ENCODE measurements at places on chromosomes 2 and 18.

- DNase-seq, result no peak
Observed at GRCh38 chr2:88659538-88659915, 31.9 kb upstream of the RPIA start.

DNA sequence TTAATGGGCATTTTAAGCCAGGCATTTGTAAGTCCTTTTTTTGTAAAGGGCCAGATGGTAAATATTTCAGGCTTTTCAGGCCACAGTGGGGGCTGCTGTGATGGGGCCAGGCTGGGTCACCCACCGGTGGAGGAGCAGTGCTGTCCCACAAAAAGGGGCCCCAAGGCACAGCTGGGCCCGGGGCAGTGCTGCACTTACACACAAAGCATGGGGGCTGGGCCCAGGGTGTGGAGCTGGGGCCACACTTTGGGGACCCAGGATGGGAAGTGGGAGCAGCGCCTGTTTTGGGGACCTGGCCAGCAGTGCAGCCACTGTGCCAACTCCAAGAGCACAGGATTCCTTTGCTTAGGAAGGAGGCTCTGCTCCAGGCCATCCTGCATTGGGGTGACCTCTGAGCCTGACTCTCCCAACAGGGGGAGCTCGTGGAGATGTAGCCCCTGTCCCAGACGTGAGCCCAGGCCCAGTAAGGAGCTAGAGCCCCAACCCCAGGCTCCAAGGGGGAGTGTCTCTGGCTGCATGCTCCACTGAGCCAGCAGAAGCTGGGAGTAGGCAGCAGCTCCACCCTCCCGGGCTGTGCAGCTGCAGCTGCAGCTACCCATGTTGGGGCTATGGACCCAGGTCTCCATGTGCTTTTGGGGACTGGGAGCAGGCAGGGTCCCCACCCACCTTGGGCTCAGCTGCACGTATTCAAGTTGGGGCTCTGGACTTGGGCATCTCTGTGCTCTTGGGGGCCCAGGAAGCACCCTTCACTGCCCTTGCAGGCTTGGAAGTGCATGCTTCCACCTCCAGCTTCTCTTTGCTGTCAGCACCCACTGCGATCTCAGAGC, 1036.5 kb upstream of the CNTNAP5 start:
- DNase-seq, result no peak

DNA sequence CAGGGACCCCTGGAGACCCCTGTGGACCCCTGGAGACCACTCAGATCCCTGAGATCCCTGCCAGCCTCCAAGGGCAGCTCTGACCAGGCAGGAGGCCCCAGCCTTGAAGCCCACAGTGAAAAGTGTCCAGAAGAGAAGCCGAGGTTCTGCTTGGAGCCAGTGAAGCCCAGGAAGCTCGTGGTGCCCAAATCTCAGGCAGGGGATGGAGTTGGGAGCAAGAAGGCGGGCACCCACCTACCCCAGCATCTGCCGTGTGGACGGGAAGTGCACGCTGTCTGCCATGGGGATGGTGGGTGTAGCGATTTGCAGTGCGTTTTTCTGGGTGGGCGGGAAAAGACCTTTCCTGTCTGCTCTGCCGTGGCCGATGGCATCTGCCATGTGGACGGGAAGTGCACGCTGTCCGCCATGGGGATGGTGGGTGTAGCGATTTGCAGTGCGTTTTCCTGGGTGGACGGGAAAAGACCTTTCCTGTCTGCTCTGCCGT, 120.6 kb upstream of the CTDP1 start:
- DNase-seq, result no peak

DNA sequence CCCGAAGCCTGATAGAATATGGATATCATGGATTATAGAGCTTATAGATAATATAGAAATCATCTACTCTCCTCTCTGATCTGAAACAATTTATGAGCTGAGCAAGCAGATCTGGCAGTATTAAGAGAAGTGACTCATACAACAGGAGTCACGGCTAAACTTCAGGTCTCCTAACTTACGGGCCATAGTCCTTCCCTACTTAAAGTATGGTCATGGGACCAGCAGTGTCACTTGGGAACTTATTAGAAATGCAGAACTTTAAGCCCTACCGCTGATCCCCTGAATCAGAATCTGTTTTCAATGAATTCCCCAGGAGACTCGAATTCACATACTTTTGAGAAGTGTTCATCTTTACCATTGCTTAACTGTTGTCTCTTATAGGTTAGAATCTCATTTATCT, 195.7 kb upstream of the FANCL start:
- no peak for DNase-seq

DNA sequence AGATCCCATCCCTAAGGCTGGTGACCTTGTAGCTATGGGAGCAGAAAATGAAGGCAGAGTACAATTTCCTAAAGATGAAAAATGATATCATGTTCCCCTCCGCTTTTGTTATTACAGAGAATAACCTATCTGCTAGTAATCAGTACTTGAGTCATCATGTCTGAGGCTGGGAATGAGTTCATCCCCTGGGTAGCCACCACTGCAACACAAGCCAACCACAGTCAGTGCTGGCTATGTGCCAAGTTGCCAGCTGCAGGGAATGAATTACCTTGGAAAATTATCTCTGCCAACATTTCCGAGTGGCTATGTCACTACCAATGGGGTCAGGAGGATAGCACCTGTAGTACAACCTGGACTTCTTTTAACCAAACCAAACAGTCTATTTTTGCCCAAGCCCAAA, 1094.7 kb upstream of the DDX18 start:
- no peak for DNase-seq

DNA sequence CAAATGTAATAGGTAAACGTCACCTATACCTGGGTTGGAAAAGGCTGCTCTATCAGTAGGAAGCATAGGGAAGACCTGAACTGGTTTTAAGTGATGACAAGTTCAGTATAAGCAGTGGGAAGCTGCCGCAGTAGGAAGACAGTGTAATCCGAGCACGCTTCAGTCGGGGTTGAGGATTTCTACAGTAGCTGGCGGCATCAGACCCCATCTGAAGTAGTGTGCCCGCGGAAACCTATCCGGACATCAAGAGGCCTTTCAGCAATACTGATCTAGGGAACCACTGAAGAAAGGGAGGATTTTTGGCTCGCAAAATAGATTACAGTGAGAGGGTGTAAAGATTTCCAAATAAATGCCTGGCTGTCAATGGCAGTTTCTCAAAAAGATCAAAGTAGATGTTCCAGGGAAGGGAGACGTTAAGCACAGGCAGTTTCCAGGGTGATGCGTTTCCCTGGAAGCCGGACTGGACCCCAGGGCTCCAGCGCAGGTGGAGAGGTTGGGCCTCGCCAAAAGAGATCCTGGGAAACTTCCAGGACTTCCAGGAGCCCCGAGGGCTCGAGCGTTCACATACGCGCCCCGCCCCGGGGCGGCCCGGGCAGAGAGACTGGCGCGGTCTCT, 5.3 kb downstream of the LOXL3 start:
- DNase-seq, result no peak

GRCh38 chr2:101967826-101968513, 23.8 kb upstream of the IL1R2 start:
- no peak for DNase-seq

Measured in stimulated activated CD4-positive, alpha-beta T cell treated with anti-CD3 and anti-CD28 coated beads, Interleukin-4, amount 100 ng/mL, for 24 hours (primary cell).